Kidney epithelial cell (primary cell): ENCODE measurements at places on chromosomes 5 and 9. TPM values are rescaled to one million over a fixed set of nuclear protein-coding genes. Genes with fewer than 3 reads are reported as not detected.

The GARIN3 gene
- not detected in 2 replicates for total RNA-seq

The CMYA5 gene
- 0.96 and 2.9 TPM in 2 replicates for total RNA-seq

The TMEM252 gene
- total RNA-seq = not detected in 2 replicates

The PCDHGB7 gene
- 14.0 and 14.1 TPM in 2 replicates for total RNA-seq

- no peak for DNase-seq
Observed at GRCh38 chr9:37187292-37187691, 66.9 kb downstream of the ZCCHC7 start.

DNA sequence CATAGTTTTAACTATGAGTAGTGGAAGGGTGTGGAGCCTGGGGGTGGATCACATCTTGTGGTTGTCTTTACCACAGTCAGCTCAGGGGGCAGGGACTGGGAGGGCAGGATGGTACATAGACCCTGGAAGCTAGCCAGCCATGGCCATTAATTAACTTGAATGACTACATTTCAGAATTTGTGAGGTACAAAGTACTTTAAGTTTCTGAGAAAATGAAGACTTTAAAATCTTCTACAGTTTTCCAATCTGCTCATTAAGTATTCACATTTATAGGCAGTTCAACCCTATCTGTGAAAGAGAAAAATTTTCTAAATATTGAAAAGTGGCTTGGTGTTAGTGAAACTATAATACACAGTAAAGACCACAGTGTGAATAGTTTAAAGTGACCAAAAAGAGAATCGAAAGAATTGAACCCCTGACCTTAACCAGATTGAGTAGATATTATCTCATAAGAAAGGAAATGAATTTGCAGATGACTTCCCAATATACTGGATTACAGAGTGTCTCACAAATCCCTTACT lies 234.2 kb upstream of the MEF2C start:
- peak; percentile 34 for DNase-seq

GRCh38 chr9:99235926-99236634 lies 14.0 kb downstream of the SEC61B start:
- DNase-seq = no peak

- peak; percentile 50 for DNase-seq
Observed at GRCh38 chr5:159324102-159324755, 6.1 kb downstream of the IL12B start.

DNA sequence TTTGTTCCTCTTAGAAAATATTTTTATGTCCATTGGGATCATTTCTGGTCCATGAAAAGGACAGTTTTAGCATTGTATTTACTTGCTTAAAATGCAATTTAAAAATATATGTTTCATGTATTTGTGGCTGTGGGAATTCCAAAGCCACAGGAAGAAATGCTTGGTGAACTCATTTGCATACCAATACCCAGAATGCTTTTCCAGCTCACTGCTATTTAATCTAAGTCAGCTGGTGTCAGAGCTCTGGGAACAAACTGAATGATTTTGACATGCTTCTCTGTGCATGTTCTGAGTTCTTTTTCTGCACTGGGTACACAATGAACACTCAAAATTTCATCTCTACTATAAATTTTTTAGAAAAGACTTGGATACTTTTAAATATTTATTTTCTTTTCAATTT lies 482.8 kb upstream of the ARRDC3 start:
- no peak for DNase-seq

DNA sequence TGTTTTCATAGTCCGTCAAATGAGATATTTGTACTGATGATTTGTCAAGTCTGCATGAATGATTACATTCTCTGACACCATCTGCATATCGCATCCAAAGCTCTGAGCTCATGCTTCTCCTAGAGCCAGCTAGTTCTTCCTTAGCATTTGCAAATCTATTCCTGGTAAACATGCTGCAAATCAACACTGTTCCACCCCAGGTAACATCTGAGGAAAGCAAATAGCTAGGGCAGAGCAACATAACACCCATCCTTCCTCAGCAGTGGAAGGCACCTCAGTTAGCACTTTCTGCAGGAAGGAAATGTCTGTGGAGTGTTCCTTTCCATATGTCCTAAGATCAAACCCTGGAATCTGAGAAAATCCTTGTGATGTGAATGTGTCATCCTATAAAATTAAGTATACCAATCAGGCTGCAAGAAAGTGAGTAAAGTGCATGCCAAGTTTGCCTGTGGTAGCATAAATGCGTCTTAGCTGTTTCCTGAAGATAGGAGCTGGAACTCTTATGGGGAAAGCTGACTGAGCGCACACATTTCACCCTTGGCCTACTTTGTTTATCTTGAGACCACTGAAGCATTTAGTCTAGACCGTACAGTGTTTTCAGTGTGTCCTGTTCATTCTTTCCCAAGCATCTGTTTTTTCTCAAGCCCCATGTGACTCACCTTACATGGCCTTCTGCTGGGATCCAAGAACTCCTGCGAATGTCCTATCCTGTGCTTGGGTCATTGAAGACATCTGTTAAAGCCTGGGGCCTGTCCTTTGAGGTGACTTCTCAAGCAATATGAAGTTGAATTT lies 50.9 kb upstream of the STARD4 start:
- peak; percentile 99 for DNase-seq

DNA sequence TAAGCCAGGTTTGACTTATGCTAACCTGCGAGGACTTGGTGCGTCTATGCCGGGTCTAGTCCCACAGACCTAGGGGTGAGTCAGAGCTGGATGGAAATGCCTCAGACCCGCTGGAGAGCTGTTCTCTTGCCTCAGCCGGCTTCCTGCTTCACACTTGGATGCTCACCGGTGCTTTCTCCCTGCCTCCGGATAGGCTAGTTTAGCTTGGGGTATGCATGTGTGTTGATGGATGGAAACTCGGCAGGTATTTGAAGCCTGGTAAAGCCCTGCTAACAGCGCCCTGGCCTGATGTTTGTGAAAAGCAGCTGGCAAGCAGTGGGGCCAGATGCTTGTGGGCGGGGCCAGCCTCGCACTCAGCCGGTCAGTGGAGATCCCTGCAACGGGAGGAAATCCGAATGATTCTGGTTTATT lies 29.3 kb downstream of the PRRC2B start:
- DNase-seq = peak; percentile 99

GRCh38 chr5:460273-460625 lies 17.3 kb downstream of the EXOC3 start:
- DNase-seq = no peak

DNA sequence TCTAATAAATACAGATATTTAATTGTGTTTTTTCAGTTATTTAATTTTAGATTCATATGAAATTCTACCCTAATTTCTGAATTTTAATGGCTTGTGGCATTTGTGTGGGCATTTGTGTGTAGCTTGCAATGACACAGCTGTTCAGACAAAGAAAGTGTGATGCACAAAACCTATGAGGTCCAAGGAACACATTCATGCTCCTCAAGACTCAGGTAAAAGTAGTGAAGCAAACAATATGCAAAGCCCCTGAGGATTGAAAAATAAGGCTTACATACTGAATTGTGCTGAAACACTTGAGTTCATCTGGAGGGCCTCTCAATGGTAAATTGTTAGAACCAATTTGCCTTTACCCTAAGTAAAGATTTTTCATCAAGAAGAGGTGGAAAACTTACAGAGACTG lies 28.1 kb downstream of the IL7R start:
- DNase-seq = no peak

GRCh38 chr5:141960449-141961323 lies 2.7 kb upstream of the PCDH12 start:
- peak; percentile 34 for DNase-seq

DNA sequence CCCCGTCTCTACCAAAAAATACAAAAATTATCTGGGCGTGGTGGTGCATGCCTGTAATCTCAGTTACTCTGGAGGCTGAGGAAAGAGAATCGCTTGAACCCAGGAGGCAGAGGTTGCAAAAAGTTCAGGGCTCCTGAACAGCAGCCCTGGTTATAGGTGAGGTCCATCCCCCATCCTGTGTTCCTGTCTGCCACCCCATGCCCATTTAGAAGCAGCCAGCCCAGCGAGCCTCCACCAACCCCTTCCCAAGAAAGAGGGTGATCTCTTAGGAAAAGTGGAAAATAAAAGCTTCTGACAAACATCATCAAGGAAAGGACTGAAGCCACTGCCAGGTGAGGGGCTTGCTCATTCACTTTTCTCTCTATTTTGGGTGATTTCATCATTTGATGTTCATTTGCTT lies 55.8 kb downstream of the FSTL4 start:
- DNase-seq = no peak

DNA sequence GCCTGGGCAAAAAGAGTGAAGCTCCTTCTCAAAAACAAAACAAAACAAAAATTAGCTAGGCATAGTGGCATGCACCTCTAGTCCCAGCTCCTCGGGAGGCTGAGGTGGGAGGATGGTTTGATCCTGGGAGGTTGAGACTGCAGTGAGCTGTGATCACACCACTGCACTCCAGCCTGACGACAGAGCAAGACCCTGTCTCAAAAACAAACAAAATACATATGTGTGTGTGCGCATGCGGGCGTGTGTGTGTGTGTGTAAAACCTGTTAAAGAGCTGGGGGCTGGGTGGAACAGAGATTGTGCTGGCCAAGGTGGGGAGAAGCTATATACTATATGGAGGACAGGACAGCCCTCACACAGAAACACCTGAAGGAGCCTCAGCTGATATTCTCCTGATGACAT lies 27.4 kb upstream of the DENND4C start:
- DNase-seq = no peak

DNA sequence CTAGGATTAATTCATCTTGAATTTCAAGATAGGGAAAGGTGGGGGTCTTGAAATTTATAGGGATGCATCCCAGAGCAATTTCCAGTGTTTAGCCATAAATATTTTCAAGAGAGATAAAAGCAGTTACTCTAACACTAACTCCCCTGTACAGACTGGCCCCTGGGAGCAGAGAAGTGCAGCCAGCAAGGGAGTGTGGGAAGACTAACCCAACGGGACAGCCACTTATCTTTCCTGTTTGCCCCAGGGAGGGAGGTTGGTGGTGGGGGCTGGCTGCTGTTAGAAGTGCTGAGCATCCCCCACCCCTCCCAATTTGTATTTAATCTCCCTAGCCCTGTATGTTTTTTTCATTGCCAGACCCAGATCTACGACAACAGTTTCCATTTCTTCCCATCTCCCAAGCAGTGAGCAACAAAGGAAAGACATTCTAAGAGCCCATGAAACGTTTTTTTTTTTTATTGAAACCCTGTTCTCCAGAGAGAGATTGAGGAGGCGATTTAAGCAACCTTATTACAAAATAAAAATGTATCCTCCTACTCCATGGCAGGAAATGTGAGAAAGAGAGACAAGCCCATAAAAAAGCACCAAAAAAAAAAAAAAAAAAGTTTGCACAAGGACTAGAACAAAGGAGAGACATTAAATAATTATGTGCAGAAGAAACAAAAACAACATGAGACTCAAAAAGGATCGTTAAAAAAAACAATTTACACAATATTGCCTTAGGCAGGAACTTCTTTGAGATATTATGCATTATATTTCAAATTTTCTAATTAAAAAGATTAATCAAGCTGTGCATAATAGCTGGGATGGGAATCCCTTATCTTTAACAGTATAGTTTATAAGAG lies 343.4 kb downstream of the ARHGEF28 start:
- no peak for DNase-seq

DNA sequence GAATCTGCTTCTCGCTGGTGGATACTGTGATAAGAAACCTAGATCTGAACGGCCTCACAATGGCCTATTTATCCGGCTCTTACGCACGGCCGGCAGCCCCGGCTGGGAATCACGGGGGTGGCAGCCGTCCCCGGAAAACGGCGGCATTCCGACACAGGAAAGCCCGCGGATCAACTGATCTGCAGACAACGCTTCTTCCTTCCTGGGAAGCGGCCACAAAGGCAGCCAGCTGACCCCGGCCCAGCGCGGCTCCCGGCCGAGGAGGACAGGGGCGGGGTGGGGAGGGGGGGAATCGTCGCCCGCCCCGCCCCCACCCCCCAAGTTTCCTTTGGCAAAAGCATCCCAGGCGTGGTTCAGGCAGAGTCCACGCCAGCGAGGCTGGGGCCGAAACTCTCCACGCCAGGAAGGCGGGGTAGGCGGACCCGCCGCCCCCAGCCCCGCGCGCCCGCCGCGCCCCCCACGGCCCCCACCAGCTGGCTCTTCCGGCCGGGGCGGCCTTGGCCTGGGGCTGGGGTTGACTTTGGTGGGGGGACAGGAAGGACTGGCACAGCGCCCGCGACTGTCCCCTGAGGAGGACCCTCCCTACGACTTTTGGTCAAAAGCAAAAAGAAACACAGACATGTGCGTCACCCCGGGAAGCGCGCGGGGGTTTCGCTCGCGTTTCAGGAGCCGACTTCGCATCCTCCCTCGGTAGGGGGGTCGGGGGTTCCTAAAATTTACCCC lies 247.7 kb upstream of the ANKRD55 start:
- no peak for DNase-seq

DNA sequence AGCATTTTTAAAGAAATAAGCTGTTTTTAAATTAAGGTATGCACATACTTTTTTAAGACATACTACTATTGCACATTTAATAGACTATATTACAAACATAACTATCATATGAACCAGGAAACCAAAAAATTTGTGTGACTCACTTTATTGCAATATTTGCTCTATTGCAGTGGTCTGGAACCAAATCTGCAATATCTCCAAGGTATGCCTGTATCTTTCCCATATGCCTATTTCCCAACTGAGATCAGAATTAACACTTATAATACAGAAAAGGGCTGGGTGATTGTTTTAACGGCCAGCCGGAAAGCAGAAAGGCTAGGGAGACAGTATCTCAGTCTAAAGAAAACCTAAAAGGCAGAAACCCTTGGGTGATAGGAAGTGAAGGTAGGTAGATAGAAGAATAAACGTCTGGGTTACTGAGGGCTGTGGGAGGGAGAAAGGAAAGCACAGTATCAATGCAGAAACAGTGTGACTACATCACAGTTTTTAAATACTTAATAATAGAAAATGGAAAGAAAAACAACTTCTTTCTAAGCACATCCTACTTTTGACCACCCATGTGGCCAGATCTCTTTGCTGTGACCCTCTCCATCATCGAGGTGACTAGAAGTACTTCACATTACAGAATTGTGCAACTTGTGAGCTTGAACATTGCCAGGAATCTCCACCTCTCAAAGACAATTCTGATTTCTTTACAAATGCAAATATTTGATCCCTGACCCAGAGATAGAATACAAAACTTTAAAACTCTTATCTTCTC lies 126.4 kb downstream of the LPAR1 start:
- DNase-seq = no peak

GRCh38 chr5:106121972-106122605 lies 1548.6 kb downstream of the EFNA5 start:
- DNase-seq = no peak

DNA sequence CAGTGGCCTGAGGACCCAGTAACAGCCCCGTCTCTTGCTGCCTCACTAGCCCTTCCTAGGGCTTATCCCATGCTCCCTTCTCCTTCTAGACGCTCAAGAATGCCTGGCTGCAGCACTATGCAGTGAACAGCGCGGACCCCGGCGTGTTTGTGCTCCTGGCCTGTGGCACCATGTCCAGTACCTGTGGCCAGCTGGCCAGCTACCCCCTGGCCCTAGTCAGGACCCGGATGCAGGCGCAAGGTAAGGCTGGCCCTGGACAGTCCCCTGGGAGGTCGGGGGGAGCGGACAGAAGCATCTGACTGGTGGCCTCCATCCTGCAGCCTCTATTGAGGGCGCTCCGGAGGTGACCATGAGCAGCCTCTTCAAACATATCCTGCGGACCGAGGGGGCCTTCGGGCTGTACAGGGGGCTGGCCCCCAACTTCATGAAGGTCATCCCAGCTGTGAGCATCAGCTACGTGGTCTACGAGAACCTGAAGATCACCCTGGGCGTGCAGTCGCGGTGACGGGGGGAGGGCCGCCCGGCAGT lies 20.5 kb downstream of the PTGES2 start:
- DNase-seq = no peak
